Activated naive CD8-positive, alpha-beta T cell treated with anti-CD3 and anti-CD28 coated beads for 36 hours (primary cell): ENCODE measurements at places on chromosomes 11 and 22.

DNA sequence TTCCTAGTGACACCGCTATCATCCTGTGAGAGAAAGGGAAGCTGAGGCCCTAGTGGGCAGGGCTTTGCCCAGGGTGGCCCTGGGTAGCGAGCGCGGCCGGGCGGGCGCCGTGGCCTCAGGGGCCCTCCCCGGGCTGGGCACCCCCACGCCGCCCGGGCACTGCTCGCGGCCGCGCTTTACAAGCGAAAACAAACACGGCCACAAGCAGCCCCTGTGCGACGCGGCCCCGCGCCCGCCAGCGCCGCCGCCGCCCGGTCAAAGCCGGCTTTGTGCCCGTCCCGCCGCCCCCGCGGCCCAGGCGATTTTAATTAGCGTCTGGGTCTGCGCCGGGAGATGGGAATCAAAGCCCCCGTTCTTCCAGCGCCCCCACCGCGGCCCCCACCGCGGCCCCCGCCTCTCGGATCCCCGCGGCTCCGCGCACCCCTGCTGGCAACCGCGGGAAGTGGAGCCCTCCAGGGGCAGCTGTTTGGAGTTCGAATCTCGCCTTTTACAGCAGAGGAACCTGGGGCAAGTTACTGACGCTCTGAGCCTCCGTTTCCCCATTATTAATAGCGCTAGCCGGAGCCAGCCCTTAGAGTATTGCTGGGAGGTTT is 47.9 kb downstream of the CHRDL2 start:
- DNase-seq: no peak

- DNase-seq: no peak
Observed at GRCh38 chr22:23285734-23286133, 105.4 kb downstream of the BCR start.

DNA sequence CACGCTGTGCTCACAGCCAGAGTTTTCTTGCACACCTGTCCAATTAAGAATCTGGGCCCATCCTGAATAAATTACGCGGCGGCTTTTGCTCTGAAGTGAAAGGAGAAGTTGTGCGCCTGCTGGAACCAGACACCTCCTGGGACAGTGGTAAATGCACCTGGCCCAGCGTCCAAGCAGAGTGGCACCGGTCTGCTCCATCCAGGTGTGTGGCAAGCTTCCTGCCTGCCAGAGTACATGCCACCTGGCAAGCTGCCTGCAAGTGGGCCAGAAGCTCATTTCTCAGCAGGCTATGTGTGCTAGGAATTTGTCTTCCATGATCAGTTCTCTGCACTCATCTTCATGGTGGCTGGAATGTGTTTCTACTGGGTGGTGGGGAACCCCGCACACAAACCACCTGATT is 660.6 kb downstream of the ETS1 start:
- no peak for DNase-seq

DNA sequence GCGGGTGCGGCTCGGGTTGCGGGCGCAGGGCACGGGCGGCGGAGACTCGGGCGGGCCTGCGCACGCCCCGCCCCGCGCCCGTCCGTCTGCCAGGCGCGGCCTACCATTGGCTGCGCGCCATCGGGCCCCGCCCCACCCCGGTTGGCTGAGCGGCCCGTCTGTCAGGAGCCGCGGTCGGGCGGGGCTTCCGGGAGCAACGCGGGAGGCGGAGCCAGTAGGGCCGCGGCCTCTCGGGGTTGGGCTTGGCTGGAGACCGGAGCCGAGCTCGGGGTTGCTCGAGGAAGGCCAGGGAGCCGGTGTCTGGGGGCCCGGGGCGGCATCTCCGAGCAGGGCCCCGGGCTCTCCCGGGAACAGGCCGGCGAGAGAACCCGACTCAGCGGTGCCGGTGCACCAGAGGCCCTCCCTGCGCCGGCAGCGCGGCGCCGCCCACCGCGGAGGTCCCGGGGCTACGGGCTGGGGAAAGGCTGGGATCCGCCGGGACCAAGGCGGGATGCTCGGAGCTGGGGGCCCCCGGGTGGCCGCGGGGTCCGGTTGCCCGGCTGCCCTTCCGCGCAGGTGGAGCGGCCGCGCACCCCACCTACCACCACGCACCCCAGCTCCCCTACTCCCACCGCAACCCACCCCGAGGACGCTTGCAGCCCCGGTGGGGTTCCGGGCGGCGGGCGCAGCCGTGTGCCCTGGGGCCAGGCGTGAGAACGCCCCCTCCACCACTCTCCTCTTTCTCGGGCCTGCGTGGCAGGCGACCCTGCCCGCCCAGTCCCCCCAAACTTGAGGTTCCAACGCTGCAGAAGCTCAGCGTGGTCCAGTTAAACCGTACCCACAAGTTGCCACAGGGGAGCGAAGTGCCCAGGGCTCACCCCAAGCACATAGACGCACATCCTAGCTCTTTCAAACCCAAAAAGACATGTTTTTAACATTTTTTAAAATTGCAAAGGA is at the start of gene HRAS:
Gene HRAS, minus strand, starts transcription at position 58 of the 936 bp plus-strand sequence.
- peak; percentile 99 for DNase-seq

- DNase-seq: no peak
Observed at GRCh38 chr11:17388609-17389210, at the start of gene KCNJ11. TSS of gene KCNJ11 (minus strand) at chr11:17388659. CDS start at chr11:17388091, 568 bp downstream.

- DNase-seq: no peak
Observed at GRCh38 chr22:46693634-46694415, 44.2 kb downstream of the CERK start.

GRCh38 chr11:93329936-93330445 is 551 bp upstream of the DEUP1 start:
- no peak for DNase-seq

GRCh38 chr11:66547662-66548009 is 933 bp downstream of the ACTN3 start:
- no peak for DNase-seq

GRCh38 chr11:103368145-103368544 is 258.9 kb downstream of the DYNC2H1 start:
- no peak for DNase-seq

DNA sequence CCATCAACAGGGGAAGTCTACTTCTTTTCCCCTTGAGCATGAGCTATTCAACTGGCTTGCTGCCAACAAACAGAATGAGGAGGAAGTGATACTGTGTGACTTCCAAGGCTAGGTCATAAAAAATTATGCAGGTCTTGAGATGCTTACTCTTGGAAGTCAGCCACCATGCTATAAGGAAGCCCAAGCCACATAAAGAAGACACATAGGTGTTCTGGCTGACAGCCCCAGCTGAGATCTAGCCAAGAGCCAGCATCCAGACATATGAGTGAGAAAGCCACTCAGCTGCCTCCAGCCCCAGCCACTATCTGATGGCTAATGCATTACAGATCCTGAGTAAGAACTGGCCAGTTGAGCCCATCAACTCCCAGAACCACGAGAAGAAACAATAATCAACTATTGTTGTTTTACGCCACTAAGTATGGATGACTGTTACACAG is 31.0 kb upstream of the PPP2R1B start:
- no peak for DNase-seq

DNA sequence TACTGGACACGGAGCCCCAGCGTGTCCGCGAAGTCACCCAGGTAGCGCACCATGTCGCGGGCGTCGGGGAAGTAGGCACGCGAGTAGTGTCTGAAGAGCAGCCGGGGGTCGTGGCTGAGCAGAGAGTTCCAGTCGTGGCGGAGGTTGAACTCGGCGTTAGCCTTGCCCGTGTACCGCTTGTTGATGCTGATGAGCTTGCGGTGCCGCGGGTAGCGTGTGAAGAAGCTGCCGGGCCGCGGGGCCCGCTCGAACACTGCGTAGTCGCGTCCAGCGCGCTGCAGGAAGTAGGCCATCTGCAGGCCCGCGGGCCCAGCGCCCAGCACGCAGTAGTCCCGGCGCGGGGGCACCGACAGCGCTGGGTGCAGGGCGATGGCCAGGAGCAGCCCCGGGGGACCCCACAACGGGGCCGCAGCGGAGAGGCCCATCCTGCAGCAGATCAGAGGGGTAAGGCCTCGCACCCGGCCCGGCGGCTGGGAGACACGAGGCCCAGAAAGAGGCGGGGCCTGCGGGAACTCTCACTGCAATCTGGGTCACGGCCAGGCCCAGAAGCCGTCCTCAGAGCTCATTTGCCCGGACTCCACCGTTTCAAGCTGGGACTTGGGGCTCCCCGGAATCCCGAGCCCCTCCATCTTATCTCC is 723 bp downstream of the FOXRED2 start:
- no peak for DNase-seq

GRCh38 chr22:36155702-36156101 is 4.9 kb downstream of the APOL3 start:
- DNase-seq: no peak

DNA sequence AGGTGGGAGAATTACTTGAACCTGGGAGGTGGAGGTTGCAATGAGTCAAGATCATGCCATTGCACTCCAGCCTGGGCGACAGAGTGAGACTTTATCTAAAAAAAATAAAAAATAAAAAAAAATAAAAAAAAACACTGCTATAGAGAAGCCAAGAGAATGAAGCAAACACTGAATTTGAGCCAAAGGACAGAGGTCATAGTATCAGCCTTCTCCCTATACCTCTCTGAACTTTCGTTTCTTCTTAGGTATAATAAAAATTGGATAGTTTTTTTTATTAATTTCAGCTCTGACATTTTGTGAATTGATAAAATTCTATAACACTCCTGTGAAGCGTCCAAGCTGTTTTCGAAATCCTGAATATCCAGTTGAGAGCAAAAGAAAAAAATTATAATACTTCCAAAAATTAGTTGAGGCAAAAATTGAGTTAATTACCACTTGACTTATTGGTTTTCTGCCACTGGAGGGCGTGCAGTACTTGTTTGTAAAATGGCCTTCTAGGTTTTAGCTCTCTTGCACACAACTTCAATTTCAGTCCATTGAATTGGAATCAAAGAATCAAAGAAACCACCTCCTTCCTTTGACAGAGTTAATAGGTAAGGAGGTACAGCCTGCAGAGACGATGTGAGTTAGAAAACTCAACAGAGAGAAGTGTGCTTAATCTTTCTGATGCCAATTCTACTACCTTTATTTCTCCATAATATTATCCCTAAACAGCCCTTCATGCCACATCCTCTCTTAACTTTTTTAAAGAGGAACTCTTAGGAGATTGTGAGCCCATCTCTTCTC is 143.2 kb downstream of the BBOX1 start:
- DNase-seq: peak; percentile 8

DNA sequence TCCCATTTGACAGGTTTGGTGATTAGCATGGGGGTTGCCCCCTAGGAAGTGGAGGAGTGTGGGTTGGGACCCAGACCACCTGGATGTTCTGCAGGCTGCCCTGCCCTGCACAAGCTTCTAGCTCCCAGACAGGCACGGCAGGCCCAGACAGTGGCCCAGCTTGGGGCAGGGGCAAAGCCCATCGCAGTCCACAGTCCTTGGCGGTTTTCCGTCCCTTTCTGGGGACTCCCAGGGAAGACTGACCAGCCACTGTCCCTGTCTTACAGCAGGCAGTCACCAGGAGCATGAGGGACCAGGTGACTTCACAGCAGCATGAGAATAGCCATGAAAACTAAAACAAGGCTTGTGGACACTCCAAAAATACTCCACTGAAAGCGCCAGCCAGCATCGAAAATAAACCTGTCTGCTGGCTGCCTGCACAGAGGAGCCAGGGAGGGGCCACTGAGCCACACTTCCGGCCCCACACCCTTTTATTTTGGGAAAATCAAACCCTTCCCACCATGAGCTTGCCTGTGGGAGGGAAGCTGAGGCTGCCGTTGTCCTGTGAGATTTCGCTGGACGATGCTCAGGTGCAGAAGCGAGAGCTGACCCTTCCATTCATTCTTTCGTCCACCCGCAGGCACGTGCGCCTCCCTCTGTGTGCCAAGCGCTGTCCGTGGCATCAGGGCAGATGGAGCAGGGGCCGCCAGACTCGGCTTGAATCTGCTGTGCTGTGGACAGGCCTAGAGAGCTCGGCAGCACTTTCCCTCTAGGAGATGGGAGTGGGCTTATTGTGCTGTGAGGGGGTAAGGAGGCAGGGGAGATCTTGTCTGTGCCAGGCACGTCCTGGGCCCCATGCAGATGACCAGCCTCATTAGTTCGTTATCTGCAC is 28.0 kb downstream of the FADD start:
- DNase-seq: no peak

GRCh38 chr11:119729951-119730613 is 1.1 kb upstream of the NECTIN1 start:
- DNase-seq: no peak

- DNase-seq: no peak
Observed at GRCh38 chr11:3052109-3052479, 5.1 kb downstream of the CARS1 start.

- DNase-seq: peak; percentile 90
Observed at GRCh38 chr11:64207256-64208085, 950 bp downstream of the FERMT3 start.

GRCh38 chr11:61567286-61568061 is 13.4 kb downstream of the SYT7 start:
- peak; percentile 80 for DNase-seq

DNA sequence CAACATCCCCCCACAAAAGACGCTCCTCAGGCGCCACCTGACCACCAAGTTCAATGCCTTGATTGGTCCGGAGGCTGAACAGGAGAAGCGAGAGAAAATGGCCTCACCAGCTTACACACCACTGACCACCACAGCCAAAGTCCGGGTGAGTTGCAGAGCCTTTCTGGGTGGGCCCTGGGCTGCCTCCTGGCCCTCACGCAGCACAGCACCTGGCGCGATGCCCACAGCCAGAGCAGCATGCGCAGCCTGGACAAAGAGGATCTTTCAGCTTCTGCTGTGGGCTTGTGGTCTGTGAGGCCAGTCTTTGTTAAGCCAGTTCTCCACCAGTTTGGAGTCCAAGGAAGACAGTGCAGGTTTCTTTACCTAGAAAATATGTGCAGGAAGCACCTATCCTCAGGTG is 21.6 kb downstream of the CYB5R2 start:
- DNase-seq: no peak

DNA sequence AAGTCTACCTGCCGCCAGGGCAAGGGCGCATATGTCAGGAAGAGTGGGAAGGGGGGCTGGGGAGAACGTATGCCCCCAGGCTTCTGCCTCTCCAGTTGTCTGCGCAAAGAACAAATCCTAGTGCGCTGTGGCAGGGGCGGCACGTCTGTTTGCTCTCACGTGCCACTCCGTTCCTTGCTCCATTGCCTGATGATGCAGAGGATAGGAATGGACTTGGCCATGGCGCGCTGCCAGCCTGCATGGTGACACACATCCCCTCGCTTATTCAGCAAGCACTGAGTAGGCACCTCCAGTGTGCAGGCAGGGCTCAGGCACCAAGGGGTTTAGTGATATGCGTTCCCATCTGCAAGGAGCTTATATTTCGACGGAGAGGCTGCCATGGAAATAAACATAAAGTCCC is 45.4 kb upstream of the SLC22A12 start:
- no peak for DNase-seq

- no peak for DNase-seq
Observed at GRCh38 chr11:104813532-104813931, 84.7 kb downstream of the CASP12 start.

DNA sequence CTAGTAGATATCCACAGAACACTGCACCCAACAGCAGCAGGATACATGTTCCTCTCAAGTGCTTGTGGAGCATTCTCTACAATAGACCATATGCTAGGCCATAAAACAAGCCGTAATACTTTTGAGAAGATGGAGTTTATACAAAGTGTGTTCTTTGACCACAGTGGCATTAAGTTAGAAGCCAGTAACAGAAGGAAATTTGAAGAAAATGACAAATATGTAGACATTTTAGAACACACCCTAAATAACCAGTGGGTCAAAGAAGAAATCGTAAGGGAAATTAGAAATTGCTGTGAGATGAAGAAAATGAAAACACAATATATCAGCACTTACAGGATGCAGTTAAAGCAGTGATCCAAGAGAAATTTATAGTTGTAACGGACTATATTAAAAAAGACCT is 163.4 kb downstream of the TBC1D22A start:
- no peak for DNase-seq
